ENCODE measurements at places on chromosomes 2 and 18.

DNA sequence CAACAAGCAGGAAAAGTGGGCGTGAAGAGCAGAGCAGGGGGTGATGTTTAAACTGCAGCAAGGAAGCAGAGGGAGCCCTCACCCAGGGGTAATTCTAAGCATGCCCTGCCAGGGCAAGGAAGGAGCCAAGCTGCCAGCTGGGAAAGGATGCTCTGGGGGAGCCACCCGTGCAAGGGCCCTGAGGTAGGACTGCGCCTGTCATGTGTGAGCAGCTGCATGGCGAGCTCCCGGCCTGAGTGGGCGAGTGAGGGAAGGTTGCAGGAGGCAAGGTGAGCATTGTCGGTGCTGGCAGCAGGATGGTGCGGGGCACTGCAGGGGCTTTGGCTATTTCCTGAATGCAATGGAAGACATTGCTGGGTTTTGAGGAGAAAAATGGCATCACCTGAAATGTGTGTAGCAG is 107.2 kb downstream of the COPS8 start:
- no peak for DNase-seq
- no peak overlapping the region for H3K4me3 ChIP-seq
- H3K4me1 ChIP-seq = no peaks in the 10 kb centered on the region
- peaks cover 19% of the 10 kb centered on the region for H3K27me3 ChIP-seq
- no peaks in the 10 kb centered on the region for H3K36me3 ChIP-seq

DNA sequence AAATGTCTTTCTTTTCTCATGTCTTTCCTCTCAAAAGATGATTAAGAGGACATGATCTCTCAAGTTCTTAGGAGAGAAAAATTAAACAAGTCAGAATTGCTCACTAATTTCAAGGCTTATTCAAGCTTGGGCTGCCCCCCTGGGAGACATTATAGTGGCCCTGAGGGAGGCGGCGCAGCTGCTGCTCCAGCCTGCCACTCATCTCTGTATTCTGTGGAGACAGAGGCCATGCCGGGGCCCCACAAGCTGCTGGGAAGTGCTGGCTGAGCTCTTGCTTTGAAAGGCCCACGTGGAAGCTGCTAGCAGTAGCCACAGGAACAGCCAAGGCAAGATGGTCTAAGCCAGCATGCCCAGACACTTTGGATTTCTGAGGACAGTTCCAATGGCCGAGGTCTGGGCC is 267.4 kb downstream of the LNPK start:
- H3K36me3 ChIP-seq = no peaks in the 10 kb centered on the region
- no peaks in the 10 kb centered on the region for H3K4me1 ChIP-seq
- H3K27ac ChIP-seq = no peak overlapping the region

DNA sequence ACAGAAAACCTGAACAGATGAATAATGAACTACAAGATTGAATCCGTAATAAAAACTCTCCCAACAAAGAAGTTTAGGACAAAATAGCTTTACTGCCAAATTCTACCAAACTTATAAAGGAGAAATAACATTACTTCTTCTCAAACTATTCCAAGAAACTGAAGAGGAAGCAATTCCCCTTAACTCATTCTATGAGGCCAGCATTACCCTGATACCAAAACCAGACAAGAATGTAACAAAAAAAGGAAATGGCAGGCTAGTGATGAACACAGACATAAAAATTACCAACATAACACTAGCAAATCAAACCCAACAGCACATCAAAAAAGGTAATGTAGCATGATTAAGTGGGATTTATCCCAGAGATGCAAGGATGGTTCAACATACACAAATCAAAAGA is 213.7 kb upstream of the FOSL2 start:
- no peak overlapping the region for H3K27ac ChIP-seq
- H3K27me3 ChIP-seq = no peaks in the 10 kb centered on the region
- no peak for DNase-seq
- H3K4me1 ChIP-seq = peaks cover 5% of the 10 kb centered on the region
- H3K4me3 ChIP-seq = no peak overlapping the region

GRCh38 chr2:199916980-199917379 is 5.9 kb downstream of the C2orf69 start:
- no peaks in the 10 kb centered on the region for H3K27me3 ChIP-seq
- H3K4me1 ChIP-seq = peaks cover 35% of the 10 kb centered on the region
- peaks cover 69% of the 10 kb centered on the region for H3K36me3 ChIP-seq
- no peak for DNase-seq
- H3K27ac ChIP-seq = no peak overlapping the region
- no peak overlapping the region for H3K4me3 ChIP-seq

DNA sequence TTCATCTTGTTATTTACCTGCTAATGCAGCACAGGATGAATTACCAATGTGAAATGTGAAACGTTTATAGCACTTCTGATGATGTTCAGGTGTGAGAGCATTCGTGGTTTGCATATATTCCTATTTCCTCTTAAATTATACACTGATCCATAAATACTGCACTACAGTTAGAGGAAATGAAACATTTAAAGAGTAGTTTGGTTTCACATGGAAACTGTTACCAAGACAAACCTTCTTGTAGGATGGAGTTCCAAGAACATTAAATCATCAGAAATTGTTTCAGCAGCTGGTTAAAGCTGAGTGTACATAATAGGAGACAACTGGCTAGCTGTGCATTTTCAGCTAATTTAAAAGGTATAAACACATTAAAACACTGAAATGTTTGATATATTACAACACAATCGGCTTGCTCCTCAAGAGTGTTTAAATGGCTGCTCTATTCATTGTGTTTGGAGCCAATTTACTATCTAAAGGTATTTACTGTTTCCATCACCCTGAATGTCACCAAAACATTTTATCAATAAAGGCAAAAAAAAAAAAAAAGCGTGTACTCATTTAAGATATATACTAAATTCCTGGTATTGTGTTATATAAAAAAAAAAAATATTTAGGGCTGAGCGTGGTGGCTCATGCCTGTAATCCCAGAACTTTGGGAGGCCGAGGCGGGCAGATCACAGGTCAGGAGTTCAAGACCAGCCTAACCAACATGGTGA is 100.6 kb downstream of the DYM start:
- no peak for DNase-seq
- peaks cover 24% of the 10 kb centered on the region for H3K4me1 ChIP-seq
- no peaks in the 10 kb centered on the region for H3K27me3 ChIP-seq
- no peak overlapping the region for H3K27ac ChIP-seq

Data from activated T-cell treated with anti-CD3 and anti-CD28 coated beads, Interleukin-2, amount 50 U/mL, for 24 hours (primary cell).